Activated CD4-positive, alpha-beta T cell treated with anti-CD3 and anti-CD28 coated beads, Interleukin-2, amount 50 U/mL, for 48 hours (primary cell): ENCODE measurements at places on chromosomes 2 and 18.
A peak's percentile ranks its signal among the peaks of the same experiment; 100 is the strongest.

DNA sequence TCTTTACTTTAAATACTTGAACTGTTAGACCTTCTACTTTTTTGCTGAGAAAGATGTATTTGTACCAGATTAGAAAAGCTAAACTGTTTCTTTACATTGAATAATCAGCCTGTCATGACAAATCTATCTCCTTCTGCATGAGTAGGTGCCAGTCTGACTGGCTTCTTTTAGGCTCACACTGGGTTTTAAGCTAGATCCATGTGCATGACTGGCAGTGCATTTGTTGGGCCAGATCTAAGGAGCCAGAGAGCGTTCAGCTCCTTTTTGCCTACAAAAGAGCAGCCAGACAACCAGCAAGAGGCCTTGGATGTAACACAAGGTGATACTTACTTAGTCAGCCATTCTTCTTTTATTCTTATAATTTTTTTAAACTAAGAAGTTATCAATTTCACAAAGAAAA, 82.0 kb upstream of the OTX1 start:
- no peak for DNase-seq

- DNase-seq, result no peak
These were observed 91.4 kb downstream of the OSBPL1A start for GRCh38 chr18:24306201-24306600.

GRCh38 chr2:142682528-142682927, 194.9 kb upstream of the KYNU start:
- DNase-seq, result no peak

GRCh38 chr2:189797902-189798301, 13.7 kb downstream of the PMS1 start:
- DNase-seq, result no peak

GRCh38 chr18:45519411-45520280, 95.6 kb upstream of the SLC14A2 start:
- no peak for DNase-seq

DNA sequence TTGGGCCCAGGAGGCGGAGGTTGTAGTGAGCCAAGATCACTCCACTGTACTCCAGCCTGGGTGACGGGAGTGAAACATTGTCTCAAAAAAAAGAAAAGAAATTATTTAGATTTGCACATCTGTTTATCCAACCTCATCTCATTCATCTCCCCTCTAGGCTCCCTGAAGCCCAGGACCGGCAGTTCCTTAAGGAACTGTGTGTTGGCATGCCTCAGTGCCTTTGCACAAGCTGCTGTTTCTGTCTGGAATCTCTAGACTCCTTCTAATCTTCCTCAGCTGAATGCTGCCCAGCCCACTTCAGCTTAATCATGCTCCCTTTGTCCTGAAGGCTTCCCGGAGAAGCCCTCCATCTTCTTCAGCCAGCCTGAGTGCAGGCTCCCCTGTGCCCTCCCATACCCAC, 10.9 kb upstream of the RFX8 start:
- no peak for DNase-seq

GRCh38 chr2:168789776-168790175, 12.7 kb upstream of the NOSTRIN start:
- no peak for DNase-seq

DNA sequence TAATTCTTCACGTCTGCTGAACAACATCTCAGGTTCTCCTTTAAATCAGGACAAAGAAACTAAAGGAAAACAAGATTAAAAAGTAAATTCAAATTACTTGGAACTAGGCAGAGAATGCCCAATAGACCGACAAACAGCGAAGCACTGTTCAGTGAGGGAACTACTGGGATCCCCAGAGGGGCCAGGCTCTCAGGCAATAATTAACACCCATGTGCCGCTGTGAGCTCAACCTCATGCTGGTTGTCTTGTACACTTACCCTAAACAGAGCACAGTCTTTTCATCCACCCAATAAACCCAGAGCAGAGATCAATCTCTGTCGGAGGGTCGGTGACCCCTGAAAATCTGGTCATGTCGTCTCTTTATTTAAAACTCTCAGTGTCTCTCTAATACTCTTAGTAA, 229.9 kb upstream of the CRIM1 start:
- DNase-seq, result no peak

DNA sequence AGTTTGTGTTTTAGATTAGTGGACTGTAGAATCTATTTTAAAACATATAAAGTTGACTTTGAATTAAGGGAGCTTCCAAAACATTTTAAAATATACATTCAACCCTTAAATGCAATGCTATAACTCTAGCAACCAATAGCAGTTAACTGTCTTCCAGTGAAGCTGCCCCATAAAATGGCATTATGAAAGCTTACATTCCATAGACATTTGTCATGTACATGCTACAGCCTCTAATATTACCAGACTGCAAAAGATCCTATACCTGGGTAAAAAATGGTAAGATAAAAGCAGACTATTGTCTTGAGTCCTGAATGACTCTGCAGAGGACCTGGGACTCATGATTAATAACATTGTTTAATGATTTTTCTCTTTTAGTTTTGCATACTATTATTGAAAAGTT, 489.4 kb downstream of the LRP1B start:
- DNase-seq, result no peak

DNA sequence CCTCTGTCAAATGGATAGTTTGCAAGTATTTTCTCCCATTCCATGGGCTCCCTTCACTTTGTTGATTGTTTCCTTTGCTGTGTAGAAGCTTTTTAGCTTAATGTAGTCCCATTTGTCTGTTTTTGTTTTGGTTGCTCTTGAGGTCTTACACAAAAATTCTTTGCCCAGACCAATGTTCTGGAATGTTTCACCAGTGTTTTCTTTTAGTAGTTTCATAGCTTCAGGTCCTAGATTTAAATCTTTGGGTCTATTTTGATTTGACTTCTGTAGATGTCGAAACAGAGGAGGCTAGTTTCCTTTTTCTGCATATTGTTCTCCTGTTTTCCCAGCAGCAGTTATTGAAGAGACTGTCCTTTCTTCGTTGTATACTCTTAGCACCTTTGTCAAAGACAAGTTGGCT, 351.6 kb downstream of the PTPRM start:
- DNase-seq, result no peak

DNA sequence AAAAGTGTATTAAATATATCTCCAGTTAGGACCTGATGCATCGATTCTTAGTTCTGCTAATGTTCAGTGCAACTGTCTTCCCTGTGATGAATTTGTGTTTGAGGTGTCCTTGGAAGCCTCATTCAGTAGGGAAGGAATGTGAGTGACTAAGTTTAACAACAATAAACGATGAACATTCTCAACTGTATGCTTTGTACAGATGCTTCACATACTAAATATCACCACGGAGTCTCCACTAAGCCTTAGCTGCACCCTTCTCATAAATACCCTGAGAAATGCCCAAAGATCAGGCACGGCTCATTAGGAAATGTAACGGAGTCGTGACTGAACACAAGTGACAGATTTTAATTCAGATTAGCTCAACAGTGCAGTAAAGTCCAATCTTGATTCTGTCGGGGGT, 24.4 kb upstream of the AGFG1 start:
- no peak for DNase-seq

- peak; percentile 10 for DNase-seq
These were observed 811 bp downstream of the ADD2 start for GRCh38 chr2:70767079-70767698.

DNA sequence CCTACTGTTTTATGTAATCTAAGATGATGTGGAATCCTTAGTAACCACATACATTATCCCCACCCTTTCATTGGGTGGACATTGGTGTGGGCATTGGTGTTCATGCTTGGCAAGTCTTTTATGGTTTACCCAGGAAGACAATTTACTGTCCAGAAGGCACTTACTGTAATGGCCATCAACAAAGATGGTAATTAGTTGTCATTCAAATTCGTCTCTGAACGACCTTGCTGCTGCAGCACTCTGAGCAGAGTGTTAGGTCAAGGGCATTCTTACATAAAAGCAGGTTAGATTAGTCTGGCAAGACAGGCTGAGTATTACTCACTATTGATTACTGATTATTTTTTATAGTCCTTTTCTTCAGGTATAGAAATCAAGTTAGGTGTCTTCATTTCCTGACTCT, 447.9 kb downstream of the XIRP2 start:
- no peak for DNase-seq

- peak; percentile 54 for DNase-seq
These were observed 145.7 kb upstream of the KLF7 start for GRCh38 chr2:207311316-207312005.

- no peak for DNase-seq
These were observed 61.4 kb downstream of the CPS1 start for GRCh38 chr2:210617732-210618330.

GRCh38 chr18:33828949-33829348, 250.9 kb downstream of the ASXL3 start:
- no peak for DNase-seq

DNA sequence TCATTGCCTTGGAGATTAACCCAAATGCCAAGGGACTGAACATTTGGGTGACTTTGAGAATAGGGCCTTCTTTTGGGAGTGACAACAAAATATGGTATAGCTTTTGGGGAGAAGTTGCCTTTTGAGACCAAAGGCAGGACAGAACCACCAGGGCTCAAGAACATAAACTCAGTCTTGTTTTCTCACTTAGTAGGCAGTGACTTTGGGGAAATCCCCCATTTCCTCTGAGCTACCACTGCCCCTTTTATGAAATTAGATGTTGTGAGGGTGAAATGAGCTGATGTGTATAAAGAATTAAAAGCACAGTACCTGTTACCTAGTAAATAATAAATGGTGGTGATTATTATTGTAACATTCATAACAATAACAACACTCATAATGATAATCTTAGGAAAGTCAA, 36.5 kb downstream of the GPD2 start:
- no peak for DNase-seq

DNA sequence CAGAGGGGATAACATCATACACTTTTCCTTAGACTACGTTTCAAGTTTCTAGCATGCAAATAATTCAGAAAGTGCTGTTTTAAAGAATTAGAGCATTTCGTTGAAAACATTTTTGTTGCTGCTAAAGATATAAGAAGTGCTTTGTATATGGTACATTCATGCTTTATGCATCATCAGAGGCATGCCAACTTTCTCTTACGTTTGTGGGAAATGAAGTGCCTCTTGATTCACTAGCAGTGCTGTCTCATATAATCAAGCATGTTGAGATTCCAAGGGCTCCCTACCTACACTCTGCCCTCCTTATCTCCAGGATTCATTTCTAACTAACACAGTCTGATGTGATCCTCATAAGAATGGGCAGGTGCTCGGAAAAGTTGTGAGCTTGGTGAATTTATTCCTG, 748.6 kb upstream of the DDX18 start:
- DNase-seq, result no peak

GRCh38 chr2:137776697-137777096, 187.6 kb upstream of the HNMT start:
- no peak for DNase-seq

DNA sequence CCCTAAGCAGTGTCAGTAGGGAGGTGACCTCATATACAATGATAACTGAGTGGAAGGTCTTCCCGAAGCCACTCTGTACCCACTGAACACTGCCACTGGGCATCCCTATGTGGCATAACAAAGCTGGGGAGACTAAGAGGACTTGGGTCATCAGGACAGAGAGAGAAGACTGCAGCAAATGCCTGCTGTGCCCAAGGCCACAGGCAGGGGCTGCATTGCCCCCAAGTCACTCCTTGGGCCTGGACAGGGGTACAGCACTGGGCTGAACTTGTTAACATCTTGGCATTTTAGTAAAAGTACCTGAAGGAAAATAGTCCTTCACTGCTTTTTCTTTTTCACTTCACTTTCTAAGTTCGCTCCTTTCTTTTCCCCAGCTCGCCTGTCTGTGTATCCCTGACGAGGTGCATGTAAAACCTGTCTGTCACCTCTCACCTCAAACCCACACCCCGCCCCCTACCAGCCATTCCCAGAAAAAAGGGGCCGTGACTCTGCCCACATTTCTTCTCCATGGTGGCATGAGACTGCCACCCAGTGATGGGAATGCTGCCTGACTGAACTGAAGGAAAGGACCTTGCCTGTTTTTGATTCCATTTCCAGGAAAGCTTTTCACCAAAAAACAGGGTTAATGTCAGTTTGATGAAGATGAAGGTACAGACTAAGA, 62.9 kb downstream of the MTHFD2 start:
- no peak for DNase-seq

DNA sequence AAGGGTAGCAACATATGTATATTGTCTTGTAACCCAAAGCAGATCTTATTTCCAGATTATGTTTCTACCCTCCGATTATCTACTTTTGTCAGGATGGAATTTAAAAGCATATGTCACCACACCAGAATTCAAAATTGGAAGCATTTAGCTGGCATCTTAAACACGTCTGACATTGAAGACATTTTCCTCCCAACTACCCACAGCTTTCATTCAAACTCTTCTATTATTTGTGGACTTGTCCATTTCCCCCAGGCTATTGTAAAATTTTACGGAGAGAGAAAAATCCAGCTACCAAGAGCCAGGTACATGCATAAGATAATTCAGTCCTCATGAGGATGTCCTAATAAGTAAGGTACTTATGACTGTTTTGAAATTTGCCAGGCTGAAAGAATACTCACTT, 659.3 kb downstream of the LRRTM4 start:
- DNase-seq, result no peak

DNA sequence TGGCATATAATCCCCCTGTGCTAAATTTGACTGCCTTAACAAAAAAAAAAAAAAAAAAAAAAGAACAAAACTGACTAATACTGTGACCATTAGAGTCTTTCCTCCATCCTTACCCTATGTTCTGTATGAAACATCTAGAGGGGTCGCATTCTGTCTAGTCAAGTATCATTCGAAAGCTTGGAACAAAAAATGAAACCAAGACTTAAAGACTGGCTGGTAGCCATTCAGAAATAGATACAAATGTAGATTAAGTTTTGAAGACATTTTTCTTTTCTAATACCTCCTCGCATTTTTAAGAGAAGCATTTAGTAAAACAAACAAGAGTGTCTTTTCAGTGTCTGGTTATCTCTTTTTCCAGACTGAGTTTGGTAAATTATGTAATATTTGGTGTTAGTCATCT, 66.7 kb downstream of the SPATS2L start:
- DNase-seq, result no peak

DNA sequence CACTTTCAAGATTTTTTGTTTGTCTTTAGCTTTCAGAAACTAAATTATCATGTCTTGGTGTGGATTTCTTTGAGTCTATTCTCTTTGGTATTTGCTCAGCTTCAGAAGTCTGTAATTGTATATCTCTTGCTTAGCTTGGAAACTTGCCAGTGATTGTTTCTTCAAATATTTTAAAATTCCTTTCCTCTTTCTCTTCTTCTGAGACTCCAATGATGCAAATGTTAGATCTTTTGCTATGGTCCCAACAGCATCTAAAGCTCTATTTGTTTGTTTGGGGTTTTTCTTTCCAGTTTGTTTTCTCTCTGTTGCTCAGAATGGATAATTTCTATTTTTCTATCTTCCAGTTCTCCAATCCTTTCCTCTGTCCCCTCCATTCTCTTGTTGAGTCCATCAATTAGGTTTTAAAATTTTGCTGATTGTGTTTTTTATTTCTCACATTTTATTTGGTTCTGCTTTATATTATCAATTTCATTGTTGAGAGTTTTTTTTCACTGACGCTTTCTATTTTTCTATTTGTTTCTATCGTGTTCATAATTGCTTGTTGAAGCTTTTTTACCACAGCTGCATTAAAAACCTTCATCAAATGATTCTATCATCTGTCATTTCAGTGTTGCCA, 81.5 kb upstream of the DAPL1 start:
- no peak for DNase-seq

GRCh38 chr2:118658596-118659198, 188.8 kb downstream of the EN1 start:
- no peak for DNase-seq
